ENCODE measurements at places on chromosomes 16 and 17.

DNA sequence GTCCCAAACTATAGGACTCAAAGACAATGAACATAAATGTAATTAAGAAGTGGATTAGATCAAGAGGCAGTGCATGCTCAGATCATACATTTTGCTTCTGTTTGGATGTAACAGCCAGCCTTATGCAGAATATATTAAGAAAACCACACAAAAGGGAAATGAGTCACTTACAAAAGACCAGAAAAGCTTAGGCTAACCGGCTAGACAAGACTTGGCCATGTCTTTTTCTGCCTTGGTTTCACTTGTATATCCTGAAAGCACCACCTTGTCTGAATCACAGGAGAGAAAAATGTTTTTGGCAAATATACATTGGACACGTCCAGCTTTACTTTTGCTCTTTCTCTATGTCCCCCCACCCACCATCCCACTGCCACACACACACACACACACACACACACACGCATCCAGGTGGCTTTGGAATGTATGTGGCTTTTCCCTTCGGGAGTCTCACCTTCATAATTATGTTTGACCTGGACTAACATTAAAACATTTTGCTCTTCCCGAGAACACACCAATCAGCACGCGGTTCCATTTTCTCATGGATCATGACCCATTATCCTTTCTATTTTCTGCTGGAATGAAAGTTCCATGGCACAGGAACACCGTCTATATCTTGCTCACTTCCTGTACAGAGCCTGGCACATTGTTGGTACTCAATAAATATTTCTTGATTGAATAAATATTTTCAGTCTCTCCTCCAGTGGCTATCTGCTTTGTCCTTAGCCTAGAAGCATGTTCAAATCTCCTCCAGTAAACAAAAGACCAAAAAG, 64.6 kb downstream of the CDK5R1 start:
- DNase-seq = no peak

DNA sequence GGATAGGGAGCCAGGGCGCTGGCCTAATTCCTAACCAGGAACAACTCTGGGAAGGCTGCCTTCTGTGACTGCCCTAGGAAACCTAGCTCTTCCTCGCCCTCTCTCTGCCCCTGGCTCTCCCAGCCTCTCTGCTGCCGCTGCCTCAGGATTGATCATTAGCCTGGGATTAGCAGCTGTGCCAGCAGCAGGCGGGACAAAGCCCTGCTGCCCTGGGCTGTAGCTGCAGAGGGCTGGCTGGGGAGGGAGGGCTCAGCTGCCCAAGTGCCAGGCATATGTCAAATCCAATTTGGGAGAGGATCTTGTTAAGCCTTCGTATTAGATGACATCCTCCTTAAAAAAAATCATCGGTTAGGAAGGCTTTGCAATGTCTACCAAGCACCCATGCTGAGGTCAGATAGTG, 144.8 kb upstream of the CCL2 start:
- no peak for DNase-seq

DNA sequence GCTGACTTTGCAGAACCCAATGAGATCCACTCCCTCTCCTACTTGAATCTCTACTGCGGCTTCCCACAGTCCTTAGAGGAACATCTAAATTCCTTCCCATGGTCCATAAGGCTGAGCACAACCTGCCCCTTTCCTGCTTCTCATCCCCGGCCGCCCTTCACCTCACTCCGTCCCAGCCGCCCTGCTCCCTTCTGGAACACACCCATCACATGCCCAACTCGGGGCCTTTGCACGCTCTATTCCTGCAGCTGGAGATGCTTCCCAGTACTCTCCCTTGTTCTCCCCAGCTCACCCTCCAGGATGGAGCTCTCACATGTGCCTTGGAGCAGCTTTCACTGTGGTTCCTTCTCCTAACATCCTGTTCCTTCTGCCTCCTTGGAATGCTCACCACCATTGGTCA, 23.6 kb downstream of the NKD1 start:
- DNase-seq = no peak

DNA sequence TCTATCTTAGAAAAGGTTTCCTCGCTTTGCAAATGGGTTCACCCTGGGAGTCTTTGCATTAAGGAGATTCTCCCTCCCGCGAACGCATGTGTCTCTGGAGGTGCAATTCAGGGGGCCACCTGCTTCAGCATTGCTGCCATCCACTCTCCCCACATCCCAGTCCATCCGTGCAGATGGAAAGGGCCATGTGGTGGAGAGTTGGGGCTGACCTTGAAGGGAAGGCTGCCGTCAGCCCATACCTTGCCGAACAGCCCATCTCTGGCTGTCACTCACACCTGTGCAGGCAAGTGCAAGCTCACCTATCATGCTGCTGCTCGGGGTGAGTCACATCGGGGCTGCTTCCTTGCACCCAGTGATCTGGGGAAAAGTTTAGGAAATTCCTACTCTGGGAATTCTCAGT, 106.1 kb downstream of the ZNF423 start:
- DNase-seq = no peak

GRCh38 chr16:70496513-70496912, 26.8 kb downstream of the COG4 start:
- DNase-seq = no peak

All from NCI-H2081 (cell line).